ENCODE measurements at places on chromosomes 6 and 20. TPM values are rescaled to one million over a fixed set of nuclear protein-coding genes. Genes with fewer than 3 reads are reported as not detected.

DNA sequence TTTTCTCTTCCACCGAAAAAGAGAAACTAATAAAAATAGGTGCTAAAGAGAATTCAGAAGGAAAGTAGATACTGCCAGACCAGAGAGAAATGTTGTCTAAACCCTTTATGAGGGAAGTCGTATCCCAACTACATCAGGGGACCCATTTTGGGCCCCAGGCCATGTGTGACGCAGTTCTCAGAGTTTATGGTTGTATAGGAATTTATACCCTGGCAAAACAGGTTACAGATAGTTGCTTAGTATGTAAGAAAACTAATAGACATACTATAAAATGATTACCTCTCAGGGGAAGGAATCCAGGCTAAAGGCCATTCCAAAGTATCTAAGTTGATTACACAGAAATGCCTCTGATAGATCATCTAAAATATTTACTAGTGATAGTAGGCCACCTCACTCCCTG lies 28.6 kb upstream of the SLC52A3 start:
- DNase-seq, result no peak

TREML2 gene
- 65.3 TPM for polyA plus RNA-seq

DNA sequence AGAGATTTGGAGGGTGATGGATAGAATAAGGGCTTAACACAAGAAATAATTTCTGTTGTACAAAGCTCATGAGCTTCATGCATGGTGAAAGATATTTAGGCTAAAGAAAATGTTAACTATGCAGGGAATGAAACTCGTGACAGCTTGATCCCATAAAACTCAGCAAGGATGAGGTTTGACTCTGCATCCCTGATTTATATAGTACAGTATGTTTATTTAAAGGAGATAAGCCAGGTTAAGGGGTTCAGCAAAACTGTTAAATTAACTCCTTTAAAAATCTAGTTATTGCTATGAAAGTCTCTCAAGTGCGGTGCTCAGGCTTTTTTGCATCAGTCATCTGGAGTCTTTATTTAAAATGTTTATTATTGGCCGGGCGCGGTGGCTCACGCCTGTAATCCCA lies 326.4 kb downstream of the LAMA2 start:
- no peak for DNase-seq

DNA sequence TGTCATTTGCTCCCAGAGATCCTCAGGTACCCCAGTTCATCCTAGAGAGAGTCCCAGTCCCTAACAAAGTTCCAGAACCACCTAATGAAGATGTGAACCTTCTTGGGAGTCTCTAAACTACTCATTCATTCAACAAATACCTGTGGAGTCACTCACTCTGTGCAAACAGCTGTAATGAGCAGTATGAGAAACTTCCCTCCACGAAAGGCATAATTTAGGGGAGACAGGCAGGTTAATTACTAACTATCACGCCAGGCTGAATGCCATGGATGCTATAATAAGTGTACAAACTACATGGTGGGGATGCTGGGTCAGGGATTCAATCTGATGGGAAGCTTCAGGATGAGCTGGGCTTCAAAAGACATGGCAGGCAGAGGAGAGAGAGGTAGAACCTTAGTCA lies 70.1 kb upstream of the AFDN start:
- DNase-seq, result no peak

TMEM14A gene
- 16.4 TPM for polyA plus RNA-seq

SIRPD gene
- not detected for polyA plus RNA-seq

- DNase-seq, result no peak
Observed at GRCh38 chr20:37259865-37260264, 1.7 kb downstream of the GHRH start.

NOTCH4 gene
- 8.3 TPM for polyA plus RNA-seq

ADGB gene
- not detected for polyA plus RNA-seq

- no peak for DNase-seq
Observed at GRCh38 chr6:116492331-116493067, 18.9 kb upstream of the CALHM5 start.

GRCh38 chr6:70860920-70861319 lies 95.9 kb downstream of the B3GAT2 start:
- no peak for DNase-seq

TPBG gene
- polyA plus RNA-seq, result not detected

DNA sequence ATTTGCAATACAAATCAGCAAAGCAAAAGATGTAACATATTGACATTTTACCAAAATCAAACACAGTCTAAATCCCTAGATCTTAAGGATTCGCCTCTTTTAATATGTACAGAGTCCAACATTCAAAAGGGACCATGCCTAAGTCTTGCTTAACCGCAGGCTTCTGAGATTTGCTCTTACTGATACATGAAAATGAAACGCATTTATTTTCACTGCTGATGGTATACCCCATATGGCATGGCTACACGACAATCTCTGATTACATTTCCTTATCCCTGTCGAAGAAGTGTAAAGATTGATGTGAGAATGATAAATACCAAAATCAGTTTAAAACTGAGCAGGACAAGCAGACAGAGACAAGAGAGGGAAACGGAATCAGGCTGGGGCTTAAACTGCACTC lies 75.4 kb downstream of the KIF16B start:
- no peak for DNase-seq

CGA gene
- not detected for polyA plus RNA-seq

- no peak for DNase-seq
Observed at GRCh38 chr6:128899341-128900050, 16.6 kb downstream of the LAMA2 start.

- no peak for DNase-seq
Observed at GRCh38 chr20:33316343-33316742, 33.3 kb downstream of the BPIFB1 start.

DNA sequence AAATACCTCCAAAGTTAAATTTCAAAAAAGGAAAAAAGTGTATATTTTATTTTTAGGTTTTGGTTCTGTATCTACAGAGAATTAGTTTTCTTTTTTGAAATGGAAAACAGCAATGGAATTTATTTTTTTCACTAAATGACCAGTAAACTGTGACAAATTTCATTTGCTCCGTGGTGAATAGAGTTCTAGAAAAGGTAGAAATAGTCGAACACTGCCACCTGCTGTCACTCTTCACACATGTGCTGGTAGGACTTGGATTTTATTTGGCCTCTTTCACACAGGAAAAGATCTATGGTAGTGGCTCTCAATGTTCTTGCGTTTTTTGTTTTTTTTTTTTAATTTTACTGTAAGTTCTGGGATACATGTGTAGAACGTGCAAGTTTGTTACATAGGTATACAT lies 312.5 kb downstream of the EYA4 start:
- no peak for DNase-seq

DNA sequence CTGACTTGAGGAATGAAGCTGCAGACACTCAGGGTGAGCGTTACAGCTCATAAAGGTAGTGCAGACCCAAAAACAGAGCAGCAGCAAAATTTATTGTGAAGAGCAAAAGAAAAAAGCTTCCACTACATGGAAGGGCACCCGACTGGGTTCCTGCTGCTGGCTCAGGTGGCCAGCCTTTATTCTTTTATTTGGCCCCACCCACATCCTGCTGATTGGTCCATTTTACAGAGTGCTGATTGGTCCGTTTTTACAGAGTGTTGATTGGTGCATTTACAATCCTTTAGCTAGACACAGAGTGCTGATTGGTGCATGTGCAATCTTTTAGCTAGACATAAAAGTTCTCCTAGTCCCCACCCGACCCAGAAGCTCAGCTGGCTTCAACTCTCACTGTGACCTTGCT lies 95.3 kb upstream of the STMND1 start:
- no peak for DNase-seq

C4B gene
- polyA plus RNA-seq, result not detected

DNA sequence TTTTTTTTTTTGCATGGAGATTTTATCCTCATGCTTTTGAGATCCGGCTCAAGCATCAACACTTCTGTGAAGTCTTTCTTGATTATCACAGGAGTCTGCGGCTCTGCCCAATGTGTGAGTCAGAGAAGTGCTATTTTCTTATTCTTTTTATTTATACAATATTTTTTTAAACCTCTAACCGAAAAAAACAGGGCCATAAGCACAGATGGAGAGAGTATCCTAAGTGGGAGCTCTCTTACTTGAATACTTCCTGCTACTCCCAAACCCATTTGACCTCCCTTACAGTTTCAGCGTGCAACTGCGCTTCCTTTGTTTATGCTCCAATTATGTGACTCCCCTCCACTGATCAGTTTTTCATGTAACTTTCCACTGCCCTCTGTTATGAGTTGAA lies 8.7 kb upstream of the ATXN1 start:
- DNase-seq, result no peak

HLA-F gene
- polyA plus RNA-seq, result 354 TPM

EPPIN gene
- not detected for polyA plus RNA-seq

DACT2 gene
- polyA plus RNA-seq, result not detected

DNA sequence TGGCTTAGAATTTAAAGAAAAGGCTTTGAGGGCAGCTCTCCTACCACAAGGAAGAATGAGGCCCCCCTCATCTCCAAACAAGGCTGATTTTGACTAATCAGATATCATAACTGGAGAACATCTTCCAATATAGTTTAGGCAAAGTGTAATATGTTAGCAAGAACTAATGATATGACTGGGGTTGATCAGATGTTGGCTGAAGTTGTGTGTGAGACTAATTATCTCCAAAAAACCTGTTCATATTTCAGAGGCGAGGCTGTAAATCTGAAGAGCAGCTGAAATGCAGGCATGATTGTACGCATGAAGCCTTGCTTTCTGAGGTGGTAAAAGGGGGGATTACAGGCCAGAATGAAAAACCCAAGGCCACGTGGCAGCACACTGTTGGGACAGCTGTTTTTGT lies 16.0 kb upstream of the ZNF831 start:
- no peak for DNase-seq

GRCh38 chr20:62990306-62990825 lies 16.4 kb downstream of the BHLHE23 start:
- DNase-seq, result no peak

DNA sequence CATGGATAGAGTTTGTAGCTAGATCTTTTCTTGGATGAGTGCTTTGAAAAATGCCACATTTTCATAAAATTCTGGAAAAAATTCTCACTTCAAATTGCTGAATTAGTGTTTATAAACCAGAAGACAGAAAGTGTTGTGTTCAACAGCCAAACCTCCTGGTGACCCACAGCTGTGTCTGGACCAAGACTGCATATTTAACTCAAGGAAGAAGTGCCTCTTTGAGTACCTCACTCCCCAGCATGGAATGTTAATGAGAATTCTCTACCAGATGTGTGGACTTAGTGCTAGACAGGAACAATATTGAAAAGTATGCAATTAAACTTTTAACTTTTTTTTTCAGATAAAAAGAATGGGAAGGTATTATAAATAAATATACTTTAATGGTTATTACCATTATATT lies 609.3 kb downstream of the COL12A1 start:
- no peak for DNase-seq

TTK gene
- polyA plus RNA-seq, result not detected

- DNase-seq, result no peak
Observed at GRCh38 chr6:52642368-52642767, 28.5 kb upstream of the TMEM14A start.

GRCh38 chr6:134873500-134874388 lies 76.2 kb downstream of the ALDH8A1 start:
- DNase-seq, result no peak

GRCh38 chr6:38187811-38188590 lies 368.5 kb downstream of the ZFAND3 start:
- no peak for DNase-seq

LKAAEAR1 gene
- 0.47 TPM for polyA plus RNA-seq

GRCh38 chr6:114467931-114468330 lies 125.1 kb upstream of the HS3ST5 start:
- no peak for DNase-seq

SLC17A4 gene
- not detected for polyA plus RNA-seq

DNA sequence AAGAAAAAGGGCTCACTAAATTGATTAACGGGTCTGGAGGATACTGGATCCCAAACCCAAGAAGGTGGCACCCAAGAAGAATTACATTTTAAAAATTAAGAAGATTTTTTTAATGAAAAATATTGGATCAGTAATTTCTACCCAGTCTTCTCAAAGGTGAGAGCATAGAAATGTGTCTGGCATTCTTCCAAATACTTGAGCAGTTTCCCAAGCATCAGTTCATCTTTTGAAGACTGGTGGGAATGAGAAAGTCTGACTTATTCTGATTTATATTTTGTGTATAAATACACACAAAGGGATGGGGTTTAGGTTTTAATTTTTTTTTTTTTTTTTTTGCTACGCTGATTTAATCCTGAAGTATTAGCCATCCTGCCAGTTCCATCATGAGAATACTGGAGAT lies 3.3 kb downstream of the MGME1 start:
- DNase-seq, result no peak

DNA sequence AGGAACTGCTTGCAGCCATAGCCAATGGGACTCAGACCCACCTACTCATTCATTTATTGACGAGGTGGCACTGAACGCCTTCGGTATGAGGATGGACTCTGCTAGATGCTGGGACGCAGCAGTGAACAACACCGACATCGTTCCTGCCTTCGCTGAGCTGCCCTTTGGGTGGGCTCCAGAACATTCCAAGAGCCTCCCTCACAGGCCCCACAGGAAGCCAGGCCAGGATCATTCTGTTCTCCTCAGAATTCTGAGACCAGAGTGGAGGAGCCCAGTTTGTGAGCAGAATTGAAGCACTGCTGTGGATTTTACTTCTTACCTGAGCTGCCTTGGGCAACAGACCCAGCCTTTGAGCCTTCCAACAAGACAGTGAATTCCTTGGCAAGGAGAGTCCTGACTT lies 82.1 kb downstream of the KCNB1 start:
- DNase-seq, result no peak

DNA sequence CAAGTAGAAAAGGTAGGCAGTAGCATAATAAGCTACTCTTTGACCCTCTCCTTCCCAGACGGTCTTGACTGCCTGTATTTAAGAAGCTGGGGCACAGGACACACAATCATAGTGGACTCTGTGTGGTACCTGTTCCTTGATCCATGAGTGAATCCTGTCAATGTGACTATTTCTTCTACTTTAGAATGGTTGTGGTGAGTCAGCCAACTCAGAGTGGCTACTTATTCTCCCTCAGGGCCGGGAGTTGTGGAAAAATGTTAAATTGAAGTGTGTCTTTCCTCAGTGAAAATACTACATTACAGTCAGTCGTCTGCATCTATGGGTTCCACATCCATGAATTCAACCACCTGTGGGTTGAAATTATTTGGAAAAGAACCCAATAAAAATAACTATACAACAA lies 30.8 kb upstream of the PREP start:
- DNase-seq, result no peak

DNA sequence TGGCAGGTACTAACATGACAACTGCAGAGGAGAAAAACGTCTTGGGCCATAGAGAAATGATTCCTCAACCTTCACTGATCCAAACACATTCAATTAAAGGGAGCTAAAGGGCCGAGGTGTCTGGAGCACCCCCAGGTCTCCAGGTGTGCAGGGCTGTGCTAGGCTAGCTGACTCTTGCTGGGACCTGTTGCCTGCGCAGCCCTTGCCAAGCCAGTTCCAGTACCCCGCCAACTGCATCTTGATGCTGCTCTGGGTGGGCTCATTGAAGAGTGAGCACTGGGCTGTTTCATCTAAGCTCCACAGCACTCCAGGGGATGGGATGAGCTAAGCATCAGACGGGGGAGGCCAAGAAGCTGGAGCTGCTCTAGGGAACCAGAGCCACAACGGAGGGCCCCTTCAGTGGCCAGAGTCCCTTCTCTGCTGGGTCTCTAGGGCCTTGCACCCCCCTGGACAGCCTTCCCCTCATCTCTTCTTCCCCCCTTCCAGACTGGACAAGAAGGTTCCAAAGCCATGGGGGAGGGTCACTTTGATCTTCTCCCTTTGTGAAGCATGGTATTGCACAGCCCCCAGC lies 15.9 kb downstream of the LEMD2 start:
- no peak for DNase-seq
